Umbilical cord (tissue), 2 donors: ENCODE measurements at places on chromosomes 5 and 9. TPM values are rescaled to one million over a fixed set of nuclear protein-coding genes. Genes with fewer than 3 reads are reported as not detected.
A peak's percentile ranks its signal among the peaks of the same experiment; 100 is the strongest.

DNA sequence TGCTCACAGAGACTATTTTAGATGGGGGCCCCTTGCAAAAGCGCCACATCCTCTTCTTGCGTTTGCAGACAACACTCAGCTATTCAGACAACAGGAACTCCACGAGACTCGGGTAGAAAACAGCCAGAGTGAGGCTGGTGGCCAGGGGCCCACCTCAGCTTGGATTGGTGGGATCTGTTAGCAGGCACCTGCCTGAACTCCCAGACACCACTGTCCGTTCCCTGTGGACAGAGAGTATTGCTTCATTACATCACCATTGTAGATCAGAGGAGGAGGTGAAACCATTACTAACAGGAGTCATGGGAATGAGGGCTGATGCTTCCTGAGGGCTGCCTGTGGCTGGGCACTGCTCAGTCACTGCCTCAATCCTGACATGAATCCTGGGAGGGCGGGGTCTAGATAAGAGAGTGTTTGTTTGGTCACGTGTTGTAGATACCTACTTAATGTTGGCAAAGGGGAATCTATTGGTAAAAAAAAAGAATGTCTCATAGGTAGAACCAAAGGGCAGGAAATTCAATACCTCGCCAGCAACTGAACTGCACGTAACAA, 4.4 kb upstream of the RAPGEF1 start:
- DNase-seq: peak; percentile 54

The LYSMD3 gene
- 25.5 TPM for total RNA-seq

The RANBP6 gene
- 25.0 TPM for total RNA-seq

The GABRA1 gene
- total RNA-seq: 2.9 TPM

The PCDHGA4 gene
- 6.0 TPM for total RNA-seq

The OTP gene
- 6.0 TPM for total RNA-seq

DNA sequence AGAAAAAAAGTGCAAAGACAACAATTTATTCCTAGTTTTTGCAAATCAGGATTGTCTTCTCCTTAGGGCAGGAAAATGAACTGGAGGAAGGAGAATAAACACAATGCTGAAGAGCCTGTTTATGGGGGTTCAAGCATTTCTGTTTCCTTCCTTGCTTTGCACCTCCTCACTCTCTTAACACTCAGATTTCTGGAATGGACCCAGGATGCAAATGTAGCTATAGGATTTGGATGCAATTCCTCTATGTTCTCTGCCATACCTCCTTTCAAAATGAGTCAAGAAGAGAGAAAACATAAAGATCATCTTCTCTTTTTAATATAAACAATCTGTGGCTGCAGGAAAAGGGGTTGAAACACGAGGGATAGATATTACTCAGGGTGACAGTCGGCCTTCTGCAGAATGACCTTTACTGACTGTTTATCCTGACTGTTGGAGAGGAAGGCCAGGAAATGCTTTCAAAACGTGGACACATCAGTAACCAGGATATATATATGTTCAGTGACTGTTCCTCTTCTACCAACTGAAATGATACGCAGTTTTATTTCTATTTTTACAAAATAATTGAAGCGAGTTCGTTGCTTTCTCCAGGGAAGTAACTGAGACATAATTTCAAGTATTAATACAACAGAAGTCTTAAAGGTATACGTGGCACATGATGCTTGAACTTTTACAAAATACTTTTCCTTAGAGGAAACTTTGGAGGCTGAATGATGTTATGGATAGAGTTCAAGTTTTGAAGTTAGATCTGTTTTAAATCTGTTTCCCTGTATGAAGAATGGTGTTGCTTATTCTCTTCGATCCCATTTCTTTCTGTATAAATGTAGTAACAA, 44.4 kb downstream of the ACTBL2 start:
- no peak for DNase-seq

DNA sequence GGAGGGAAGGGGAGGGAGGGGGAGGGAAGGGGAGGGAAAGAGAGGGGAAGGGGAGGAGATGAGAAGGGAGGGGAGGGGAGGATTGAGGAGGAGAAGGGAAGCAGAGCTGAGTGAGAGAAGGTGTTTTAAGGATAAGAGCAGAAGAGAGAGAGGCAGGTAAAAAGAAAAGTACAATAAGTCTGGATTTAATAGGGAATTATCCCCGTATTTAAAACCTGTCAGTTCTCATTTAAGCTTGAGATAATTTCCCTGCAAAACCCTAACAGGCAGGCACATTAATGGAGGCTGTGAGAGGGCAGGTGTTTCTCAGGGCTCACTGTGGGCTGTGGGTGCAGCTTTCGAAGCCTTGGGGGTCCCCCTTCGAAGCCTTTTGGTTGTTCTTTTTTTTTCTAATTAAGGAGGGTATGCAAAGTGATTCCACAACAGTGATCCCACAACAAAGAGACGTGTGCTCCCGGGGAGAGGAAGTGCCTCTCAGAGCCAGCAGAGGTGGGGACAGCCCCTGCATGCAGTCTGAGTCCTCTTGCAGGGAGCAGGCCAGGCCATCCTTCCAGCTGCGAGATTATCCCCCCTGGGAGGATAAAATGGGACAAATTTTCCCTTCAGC, 317.9 kb upstream of the IRX1 start:
- DNase-seq: no peak

- DNase-seq: no peak
These were observed 4.3 kb downstream of the GFM2 start for GRCh38 chr5:74762599-74762998.

The CDC14B gene
- 8.4 TPM for total RNA-seq
